ENCODE measurements at places on chromosomes 5 and 9.

DNA sequence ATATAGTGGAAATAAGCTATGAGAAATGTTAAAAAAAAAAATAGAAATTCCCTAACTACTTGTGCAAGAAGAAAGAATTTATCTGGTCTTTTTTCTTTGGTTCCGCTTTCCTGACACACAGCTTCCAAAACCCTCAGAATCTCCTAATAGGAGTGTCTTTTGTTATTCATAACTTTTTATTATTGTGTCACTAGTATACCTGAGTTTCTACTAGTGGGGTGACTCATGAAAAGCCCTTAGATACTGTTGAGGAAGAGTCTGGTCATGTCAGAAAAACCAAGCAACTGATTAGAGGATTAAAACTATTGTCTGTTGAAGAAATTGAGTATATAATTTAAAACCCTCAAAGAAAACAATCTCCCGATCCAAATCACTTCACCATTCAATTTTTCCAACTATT, 152.8 kb upstream of the IFNE start:
- no peak for DNase-seq

- no peak for DNase-seq
These were observed 2.6 kb upstream of the NSD1 start for GRCh38 chr5:177131019-177131320.

- DNase-seq = no peak
These were observed 87.6 kb upstream of the NIPAL4 start for GRCh38 chr5:157372472-157372822.

- DNase-seq = no peak
These were observed at the start of gene HEMGN for GRCh38 chr9:97938081-97938644. Gene HEMGN (minus strand): TSS chr9:97938172. CDS start chr9:97938136, 36 bp downstream.

GRCh38 chr5:98391921-98392625, 381.4 kb upstream of the RGMB start:
- DNase-seq = no peak

GRCh38 chr9:32703635-32704034, 68.2 kb upstream of the TAF1L start:
- no peak for DNase-seq

- no peak for DNase-seq
These were observed 3.2 kb downstream of the ETF1 start for GRCh38 chr5:138539791-138540190.

All from NCI-H187 treated with DMSO at 0.1 percent for 48 hours (cell line).